Stimulated activated CD8-positive, alpha-beta memory T cell treated with anti-CD3 and anti-CD28 coated beads, Interleukin-15, amount 100 ng/mL, for 48 hours (primary cell): ENCODE measurements at places on chromosomes 5 and 9.

GRCh38 chr9:71263451-71263850, 142.0 kb upstream of the TRPM3 start:
- no peak for DNase-seq

DNA sequence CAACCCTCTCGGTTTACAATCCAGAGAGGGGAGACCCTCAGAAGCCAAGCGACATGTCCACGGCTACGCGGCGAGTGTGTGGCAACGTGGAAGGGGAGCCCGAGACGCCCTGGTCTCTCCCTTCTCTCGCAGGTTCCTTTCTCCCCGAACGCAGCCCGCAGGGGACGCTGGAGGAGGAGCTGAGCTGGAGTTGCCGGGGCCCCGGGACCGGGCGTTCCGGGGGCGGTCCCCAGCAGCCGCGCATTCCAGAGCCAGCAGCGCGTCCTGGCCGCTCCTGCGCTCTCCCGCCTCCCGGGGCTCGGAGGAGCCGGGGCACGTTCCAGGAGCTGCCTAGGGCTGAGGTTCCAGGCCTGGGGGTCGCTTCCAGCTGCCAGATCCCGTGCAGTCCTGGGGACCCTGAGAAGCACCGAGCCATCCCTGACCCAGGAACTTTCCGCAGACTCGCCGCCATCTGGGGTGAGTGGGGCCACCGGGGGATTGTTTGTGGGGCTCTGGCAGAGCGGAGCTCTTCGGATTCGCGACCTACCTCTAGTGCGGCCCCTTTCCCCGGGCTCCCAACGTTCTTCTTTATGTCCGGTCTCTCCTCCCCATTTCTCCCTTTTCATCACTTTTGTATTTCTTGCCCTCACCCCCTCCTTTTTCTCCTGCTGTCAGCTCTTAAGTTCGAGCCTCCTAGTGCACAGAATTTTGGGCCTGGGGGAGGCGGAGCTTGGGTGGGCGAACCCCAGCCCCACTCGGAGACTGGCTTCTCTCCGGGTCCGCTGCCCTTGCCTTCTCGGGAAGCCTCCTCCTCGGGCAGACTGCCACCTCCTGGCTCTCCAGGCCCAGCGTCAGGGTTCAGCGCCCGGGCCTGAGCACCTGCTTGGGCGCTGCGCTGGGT, at the start of gene SMIM3:
Gene SMIM3, plus strand, starts transcription at position 241 of the 880 bp plus-strand sequence. CDS start 16,684 bp downstream, outside the sequence.
- peak; percentile 55 for DNase-seq

DNA sequence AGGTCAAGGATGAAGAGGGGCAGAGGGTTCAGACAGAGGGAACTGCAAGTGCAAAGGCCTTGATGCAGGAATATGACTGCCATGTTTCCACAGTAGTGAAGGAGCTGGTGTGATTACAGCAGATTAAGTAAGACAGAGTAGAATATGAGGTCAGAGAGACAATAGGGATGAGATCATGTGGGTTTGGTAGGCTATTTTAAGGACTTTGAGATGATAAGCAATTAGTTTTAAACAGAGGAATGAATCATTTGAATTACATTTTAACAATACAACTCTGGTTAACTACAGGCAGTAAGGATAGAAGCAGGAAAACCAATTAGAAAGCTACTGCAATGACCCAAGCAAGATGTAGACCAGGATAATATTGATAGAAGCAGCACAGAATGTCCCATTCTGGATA, 7.7 kb downstream of the CENPK start:
- no peak for DNase-seq

- no peak for DNase-seq
Observed at GRCh38 chr9:80375477-80375876, 803.7 kb downstream of the TLE4 start.

- DNase-seq: no peak
Observed at GRCh38 chr9:89576404-89576839, 28.4 kb upstream of the GADD45G start.

DNA sequence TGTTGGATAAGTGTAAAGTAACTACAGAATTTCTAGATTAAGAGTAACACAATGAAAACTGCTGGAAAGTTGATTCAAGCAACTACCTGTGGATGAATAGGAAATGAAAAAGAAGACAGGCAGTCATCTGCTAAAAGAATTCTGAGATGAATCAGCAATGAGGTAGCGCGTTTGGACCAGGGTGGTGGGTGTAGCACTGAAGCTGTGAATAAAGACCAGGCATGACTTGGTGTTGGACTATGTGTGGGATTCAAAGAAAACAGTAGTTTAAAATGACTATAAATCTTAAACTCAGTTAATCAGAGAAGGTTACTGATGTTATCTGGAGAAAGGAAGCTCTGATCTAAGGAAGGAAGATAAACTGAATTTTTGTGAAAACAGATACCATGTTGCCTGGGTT, 159.8 kb downstream of the FBN2 start:
- no peak for DNase-seq

- no peak for DNase-seq
Observed at GRCh38 chr9:133207540-133208170, 1.4 kb downstream of the OBP2B start.

DNA sequence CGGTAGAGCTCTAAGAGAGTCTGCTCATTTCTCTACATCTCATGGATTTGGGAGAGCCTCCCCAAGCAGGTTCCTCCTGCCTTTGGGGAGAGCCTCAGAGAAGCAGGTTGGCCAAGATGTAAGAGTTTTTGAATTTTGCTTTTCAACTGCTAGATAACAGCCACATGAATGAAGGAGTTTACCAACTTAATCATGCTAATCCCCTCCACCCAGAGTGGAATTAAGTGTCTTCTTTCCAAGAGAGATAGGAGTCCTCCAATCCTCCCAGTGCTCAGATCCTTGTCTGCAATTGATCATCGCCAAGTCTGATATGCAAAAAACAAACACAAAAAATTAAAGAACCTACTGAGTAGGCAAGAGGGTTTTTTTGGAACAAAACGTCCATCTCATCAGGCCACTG, 99.4 kb upstream of the MAP3K1 start:
- no peak for DNase-seq

DNA sequence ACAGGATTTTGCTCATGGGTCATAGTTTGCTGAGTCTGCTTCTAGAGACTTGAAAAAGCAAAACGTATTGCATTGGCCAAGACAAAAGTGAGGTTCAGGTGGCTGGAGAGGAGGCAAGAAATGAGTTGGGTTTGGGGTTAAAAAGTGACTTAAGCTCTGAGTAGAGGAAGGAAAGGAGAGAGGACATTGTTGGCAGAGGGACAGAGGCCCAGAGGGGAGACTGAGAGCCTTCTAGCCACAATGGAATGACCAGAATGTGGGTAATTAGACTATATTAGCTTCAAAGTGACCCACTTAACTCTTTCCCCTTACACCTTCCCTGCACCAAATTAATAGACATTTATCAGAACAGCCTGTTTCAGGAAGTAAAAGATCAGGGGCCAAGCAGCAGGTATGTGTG, 188.4 kb downstream of the ZNF462 start:
- no peak for DNase-seq

DNA sequence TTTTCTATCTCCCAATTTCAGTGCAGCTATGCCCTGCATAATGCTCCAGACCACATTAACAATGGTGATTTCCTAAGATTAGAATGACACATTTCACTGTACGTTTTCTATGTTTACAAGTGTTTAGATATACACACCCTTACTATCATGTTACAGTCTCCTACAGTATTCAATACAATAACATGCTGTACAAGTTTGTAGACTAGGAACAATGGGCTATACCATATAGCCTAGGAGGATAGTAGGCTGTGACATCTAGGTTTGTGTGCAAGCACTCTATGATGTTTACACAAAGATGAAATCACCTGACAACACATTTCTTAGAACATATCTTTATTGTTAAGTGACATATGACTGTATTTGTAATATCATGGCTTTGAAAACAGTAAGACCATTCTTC, 1435.6 kb upstream of the NUDT12 start:
- DNase-seq: no peak

DNA sequence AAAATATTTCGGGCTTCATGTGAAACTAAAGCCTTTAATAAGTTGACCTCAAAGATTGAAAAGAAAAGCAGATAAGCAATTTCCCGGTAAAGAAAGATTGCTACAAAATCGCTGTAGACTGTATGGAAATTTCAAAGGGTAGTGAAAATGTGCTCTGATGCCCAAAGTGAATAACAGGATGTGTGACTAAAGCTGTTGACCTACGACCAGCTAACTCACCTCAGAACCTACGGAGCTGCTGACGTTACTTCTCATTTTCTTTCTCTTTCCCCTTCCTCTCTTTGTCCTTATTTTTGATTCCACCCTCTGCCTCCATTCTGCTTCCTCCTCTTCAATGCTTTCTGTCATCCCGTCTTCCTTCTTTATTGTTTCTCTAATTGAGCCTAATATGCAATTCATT, 103.2 kb downstream of the PDE4D start:
- DNase-seq: no peak

- no peak for DNase-seq
Observed at GRCh38 chr9:121996783-121997182, 96.3 kb downstream of the TTLL11 start.

- no peak for DNase-seq
Observed at GRCh38 chr5:60535198-60535597, 164.8 kb downstream of the DEPDC1B start.

GRCh38 chr9:91208419-91208745, 153.3 kb downstream of the AUH start:
- DNase-seq: no peak

- DNase-seq: no peak
Observed at GRCh38 chr9:105066275-105066865, 138.4 kb upstream of the ABCA1 start.

- DNase-seq: no peak
Observed at GRCh38 chr5:93246090-93246855, 334.7 kb downstream of the NR2F1-AS1 start.

DNA sequence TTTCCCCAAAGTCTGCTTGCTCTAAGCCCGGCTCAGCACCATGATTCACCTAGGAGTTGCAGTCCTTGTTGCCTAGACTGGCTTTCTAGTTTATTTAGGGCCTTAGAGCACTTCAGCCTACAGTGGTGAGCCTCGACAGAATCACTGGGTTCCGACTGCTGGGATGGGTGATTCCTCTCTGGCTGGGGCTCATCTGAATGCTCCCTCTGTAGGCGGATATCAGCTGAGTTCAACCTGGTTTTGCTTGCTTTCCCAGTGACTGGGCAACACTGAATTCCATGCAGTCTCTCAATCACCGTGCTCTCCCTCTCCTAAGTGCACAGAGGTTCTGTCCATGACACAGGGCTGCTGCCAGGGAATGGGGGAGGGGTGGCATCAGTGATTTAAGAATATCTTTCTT, 54.1 kb downstream of the OSMR start:
- no peak for DNase-seq

GRCh38 chr5:33049298-33049697, 338.2 kb downstream of the NPR3 start:
- DNase-seq: no peak

GRCh38 chr5:38858839-38859238, 13.0 kb downstream of the OSMR start:
- no peak for DNase-seq

DNA sequence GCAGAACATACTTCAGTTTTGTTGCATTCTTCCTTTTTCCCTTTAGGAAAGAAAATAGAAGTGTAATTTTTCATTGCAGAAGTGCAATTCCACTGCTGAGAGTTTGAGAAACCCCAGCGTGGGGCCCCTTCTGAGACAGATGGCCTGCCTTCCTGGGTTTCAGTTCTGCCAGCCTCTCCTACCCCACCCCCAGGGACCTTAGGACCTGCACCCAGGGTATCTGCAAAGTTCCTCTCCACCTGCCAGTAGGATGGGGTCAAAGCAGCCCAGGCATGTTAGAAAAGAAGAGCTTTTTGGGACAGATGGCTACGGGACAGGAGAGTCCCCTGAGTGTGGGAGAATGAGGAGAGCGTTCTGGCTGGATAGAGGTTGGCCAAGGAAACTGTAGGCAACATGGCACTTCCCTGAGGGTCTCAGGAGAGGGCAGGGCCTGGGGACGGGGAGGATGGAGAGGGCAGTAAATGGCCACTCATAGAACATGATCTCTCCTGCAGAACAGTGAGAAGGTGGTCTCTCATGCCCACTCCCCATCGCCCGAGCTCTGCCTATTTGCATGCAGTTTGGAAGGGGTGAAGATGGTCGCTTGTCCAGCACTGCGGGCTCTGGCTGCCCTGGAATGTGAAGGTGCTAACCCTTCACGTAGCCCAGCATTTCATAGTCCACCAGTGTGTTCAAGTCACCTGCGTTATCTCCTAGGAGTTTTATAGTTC, at the start of gene TIFAB:
Gene TIFAB, minus strand, starts transcription at position 31 of the 710 bp plus-strand sequence. CDS start 2,412 bp downstream, outside the sequence.
- no peak for DNase-seq

DNA sequence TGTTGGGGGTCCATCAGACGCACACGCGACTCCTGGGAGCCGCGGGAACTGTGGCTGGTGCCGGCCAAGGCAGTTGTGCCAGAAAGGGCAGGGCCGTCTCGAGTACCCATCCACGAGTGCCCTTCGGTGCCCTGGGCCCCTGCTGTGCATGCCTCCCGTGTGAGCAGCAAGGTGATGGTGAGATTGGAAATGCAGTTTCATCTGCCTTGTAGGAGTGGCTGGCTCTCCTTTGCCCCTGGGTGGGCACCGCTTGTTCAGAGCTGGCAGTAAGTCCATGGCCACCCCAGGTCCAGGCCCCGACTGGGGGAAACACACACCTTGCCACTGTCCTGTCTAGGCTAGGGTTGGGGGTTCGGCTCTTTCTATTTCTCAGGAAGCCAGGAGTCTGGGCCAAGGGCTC, 5.7 kb downstream of the NKD2 start:
- no peak for DNase-seq

DNA sequence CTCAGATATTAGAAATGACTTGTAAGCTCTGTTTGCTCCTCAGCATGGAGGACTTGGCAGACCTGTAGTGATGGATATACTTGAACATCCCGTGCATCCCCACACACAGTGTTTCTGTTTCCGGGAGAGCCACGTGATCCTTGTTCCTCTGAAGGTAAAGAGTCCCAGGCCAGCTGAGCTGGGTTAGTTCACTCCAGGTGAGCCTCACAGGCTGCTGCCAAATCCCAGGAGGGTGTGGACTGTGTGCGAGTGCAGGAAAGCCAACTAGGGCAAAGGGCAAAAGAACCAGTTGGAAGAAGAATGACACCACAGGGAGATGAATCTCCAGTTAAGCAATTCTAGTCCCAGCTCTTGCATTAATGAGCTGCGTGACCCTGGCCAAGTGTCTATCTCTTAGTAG, 10.4 kb upstream of the TOMM5 start:
- DNase-seq: no peak

- DNase-seq: no peak
Observed at GRCh38 chr9:134066526-134066912, 1.3 kb downstream of the BRD3 start.

GRCh38 chr5:137084016-137084415, 415.1 kb downstream of the SPOCK1 start:
- DNase-seq: no peak

DNA sequence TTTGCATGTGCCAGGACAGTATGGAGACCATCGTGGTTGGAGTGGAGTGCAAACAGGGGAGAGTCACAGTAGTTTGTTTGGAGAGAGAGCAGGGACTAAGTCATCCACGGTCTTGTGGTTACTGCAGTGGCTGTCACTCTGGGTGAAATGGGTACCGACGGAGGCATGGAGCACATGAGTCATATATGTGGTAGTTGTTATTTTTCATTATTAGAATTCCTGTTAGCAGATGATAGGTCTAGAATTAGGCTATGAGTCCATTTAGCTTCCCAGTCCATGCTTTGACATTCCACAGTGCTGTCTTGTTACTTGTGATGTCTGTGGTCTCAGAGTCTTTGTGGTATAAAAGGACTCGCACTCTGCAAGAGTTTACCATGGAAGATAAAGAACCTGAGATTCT, 303.9 kb downstream of the DMRT2 start:
- no peak for DNase-seq
